Activated naive CD8-positive, alpha-beta T cell treated with anti-CD3 and anti-CD28 coated beads, Interleukin-2, amount 50 U/mL, for 24 hours (primary cell): ENCODE measurements at places on chromosomes 7 and 10.
A peak's percentile ranks its signal among the peaks of the same experiment; 100 is the strongest.

DNA sequence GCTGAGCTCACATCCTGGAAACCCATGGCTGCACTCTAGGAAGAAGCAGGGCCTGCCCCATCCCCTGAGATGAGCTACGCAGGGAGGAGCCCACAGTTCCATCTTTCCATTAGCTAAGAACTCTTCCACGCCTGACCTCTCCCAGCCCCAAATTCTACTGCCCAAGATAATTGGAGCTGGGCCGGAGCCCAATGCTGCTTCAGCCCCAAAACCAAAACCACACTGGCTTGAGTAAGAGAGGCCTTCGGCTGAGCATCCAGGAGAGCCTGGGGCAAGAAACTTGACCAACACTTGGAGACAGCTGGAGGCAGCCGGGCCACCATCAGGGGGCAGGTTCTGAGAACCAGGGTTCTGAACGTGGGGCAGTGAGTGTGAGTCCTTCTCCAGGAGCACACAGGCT, 116.1 kb upstream of the ZMIZ1 start:
- no peak for DNase-seq

DNA sequence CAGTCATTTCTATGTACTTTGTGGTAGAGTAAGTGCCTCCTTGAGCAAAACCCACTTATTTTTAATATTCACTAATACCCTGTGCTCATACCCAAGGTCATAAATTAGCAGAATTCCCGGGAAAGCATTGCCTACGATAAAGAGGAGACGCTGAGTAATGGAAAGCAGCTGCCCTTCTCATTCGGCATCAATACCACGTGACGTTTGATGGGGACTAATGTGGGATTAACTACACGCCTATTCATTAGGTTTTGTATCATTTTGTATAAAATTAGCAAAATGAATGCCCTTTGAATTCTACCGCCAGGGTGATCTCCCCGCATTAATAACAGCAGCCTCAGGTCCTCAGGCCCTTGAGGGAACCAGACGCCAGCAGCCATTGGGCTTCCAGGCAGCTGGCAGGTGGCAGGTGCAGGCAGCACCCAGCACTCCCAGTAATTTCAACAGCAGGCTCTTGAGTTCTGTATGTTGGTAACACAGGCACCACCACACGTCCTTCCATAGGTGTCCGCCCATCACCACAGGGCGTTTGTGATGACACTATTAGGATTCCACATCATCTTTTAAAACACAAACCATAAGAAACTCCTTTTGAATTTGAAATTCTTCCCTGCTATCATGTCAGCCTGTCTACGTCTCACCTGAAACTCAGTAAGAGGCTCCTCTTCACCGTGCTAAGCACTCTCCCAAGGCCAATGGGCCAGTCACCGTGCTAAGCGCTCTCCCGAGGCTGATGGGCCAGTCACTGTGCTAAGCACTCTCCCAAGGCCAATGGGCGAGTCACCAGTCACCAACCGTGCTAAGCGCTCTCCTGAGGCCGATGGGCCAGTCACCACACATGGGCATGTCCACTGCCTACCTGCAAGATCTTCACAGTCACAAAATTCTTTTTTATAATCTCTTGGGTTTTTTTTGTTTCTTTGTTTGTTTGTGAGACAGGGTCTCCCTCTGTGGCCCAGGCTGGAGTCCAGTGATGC, 509.4 kb downstream of the PTPRN2 start:
- DNase-seq, result no peak

DNA sequence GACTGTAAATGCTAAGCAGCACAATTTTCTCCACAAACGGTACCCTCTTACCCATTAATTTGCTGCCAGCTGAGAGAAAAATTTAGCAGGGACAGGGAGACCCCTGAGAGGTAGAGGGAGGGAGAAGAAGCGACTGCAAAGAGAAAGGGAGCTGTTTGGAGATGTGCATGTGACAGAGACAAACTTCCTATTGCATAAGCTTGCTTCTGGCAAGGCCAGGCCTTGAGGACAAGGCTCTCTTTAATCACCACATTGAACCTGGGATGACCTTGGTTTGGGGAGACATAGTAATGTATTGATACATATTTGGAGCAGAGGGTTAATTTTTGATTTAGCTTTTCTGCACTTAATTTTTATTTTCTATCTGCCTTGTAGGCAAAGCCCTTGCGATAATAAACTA, 31.1 kb upstream of the HIBADH start:
- DNase-seq, result no peak

GRCh38 chr7:135273581-135273980, 39.9 kb downstream of the STRA8 start:
- DNase-seq, result no peak

DNA sequence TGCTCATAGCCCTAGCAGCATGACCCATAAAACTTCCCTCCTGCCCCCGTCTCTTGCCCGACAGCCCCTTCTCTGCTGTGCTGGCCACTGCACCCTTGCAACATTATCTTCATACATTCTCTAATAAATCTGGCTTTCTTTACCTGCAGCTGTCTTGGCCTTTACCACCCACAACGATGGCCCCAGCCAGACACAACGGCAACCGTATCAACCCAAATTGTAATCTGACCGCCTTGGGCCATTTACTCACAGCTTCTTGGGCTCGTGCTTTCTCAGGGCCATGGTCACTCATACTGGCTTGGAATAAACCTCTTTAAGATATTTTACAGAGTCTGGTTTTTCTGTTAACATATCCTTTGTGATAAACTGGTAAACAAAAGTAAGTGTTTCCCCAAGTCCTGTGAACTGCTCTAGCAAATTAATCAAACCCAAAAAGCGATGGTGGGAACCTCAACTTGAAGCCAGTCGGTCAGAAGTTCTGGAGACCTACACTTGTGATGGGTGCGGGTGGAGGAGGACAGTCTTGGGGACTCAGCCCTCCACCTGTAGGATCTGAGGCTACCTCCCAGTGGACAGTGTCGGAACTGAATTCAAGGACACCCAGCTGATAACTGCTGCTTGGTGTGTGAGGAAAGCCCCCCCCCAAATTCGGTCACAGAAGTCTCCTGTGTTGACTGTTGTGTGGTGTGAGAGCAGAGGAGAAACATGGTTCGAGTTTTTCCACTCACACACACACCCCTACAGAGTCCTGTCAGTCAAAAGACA, 87.6 kb upstream of the ATP6V0A4 start:
- DNase-seq, result no peak

- DNase-seq, result no peak
These were observed 232.7 kb downstream of the IMMP2L start for GRCh38 chr7:111329367-111330234.

DNA sequence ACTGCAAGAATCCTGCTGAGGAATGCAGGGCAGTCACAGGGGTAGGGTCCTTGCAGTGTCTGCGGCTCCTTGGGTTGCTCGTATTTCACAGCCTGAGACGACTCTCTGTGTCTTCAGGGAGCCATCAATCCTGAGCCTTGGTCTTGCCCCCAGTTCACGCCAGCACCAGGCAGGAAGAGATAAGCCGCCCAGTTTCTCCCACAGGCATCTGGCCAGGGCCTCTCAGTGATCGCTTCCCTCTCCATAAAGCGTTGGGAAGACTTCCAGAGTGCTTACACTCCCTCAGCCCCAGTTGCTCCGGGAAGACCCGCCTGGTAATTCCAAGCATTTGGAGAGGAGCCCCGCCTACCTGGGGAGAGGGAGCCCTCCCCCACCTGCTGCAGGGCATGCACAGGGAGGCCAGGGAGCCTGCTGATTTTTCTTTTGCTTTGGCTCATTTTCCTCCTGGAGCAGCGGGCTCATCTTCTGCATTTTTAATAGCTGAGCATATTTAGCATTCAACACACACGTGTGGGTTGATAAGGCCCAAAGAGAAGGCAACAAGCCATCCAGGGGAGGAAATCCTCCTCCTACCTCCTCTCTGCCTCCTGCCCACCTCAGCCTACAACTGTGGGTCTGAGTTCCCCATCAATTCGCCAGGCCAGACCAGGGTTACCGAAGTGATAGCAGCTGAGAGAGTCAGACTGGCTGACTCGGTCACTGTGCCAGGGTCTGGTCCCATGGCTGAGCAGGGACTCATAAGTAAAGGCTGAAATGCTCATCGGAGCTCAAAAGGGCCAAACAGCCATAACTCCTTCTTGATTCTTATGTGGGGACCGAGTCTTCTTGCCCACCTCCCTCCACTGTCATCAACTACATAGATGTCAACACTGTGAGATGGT, 74.4 kb upstream of the EFCAB10 start:
- no peak for DNase-seq

DNA sequence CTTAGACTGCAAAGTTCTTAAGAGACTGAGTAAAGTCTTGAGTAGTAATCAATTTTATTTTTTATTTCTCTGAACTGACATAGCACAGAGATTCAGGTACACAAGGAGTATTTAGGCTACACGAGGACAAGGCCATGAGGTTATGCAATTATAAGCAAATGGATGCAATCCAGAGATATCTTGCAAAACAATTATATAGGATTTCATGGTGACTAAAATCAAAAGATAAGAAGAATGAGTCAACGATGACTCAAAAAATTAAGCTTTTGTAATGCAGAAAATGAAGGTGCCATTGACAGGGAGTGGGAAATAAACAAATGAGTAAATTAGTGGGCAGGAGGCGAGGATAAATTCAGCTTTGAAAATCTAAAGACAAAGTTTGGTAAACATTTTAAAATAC, 66.7 kb upstream of the MYO3A start:
- DNase-seq, result no peak

- no peak for DNase-seq
These were observed 5.7 kb downstream of the GLRX3 start for GRCh38 chr10:130141878-130142277.

DNA sequence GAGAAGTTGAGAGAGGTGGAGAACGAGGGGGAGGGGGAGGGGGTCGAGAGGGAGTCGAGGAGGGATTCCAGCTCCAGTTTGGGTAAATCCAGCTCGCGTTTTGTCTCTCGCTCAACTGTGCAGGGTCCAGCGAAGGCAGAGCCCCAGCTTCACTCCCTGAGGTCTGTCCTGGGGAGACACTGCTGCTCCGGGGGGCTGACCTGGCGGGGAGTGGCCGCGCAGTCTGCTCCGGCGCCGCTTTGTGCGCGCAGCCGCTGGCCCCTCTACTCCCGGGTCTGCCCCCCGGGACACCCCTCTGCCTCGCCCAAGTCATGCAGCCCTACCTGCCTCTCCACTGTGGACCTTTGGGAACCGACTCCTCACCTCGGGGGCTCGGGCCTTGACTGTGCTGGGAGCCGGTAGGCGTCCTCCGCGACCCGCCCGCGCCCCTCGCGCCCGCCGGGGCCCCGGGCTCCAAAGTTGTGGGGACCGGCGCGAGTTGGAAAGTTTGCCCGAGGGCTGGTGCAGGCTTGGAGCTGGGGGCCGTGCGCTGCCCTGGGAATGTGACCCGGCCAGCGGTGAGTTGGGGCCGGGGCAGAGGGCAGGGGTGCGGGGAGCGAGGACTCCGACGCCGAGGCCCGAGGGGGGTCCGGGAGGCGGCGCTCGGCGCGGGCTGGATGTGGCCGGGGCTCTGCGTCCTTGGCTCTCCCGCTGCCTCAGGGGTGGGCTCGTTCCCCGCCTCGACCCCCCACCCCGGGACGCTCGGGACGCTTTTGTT, at the start of gene TET1:
Gene TET1 (plus strand): TSS at position 152 of the 757 bp plus-strand sequence. CDS start 12,002 bp downstream, outside the sequence.
- DNase-seq, result peak; percentile 25

DNA sequence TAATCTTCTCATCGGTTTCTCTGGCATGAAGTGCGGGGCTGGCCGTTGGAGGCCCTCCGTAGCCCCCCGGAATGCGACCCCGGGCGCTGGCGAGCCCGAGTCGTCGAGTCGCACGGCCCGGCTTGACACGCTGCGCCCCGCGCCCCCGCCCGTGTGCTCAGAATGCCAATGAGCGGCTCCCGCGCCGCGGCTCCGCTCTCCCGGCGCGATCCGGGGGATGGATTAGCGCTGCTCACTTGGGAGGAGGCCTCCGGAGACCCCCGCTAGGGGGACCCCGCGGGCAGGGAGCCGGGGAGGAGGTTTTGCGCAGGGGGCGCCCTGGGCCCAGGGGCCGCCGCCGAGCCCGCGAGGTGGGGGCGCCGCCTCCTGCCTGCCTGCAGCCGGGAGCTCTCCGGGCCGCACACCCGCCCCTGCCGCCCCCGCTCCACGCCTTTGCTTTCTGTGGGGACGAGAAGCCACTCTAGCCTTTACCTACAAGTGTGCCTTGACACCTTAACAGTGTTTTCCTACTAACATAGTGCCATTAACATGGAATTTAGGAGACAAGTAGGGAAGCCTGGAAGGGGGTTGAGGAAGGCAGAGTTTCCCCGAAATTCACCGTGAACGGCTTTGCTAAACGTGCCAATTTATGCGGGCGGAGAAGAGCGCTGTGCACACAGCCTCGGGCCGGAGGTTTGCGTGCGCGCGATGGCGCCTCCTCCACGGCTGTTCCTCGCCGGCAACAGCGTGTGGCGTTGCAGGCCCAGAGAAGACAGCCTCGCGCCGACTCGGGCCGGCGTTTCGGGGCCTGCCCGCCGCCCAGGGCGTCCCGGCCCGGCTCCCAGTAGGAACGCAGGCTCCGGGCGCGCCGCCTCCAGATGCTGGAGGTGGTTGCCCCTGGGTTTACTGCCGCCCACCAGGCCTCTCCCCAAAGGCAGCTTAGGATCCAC, 7.1 kb downstream of the SHH start:
- peak; percentile 77 for DNase-seq

DNA sequence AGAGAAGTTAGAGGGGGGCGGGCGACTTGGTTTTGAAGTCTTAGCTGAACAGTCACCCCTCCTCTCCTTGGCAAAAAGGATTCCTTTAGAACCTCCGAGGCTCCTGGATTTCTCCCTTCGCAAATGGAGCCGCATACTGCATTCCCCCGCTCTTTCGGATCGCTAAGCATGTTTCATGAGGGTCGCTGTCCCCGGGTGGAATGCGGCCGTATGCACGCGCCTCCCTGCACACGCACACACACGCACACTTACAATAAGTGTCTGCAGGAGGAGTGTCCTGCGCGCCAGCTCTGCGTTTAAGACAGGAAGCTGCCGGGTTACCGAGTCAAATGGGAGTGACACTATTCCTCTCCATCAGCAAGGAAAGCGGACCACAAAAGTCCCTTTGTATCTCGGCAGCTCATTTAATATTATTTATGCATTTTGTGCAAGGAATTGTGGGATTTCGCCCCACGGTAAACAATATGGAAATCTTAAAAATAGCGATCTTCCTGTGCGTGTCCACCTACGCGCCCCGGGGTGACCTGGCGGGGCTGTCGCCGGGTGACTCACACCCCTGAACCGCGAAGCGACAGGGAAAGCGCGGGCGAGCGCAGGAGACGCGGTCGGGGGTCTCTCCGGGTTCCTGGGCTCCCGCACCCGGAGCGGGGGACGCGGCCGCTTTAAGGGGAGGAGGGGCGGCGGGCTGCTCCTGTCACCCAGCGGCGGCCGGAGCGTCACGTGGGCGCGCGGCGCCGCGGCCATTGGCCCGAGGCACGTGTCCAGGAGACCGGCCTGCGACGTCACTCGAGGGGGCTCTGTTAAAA, 988 bp upstream of the EN2 start:
- peak; percentile 46 for DNase-seq
